ENCODE measurements at places on chromosomes 5 and 9.

DNA sequence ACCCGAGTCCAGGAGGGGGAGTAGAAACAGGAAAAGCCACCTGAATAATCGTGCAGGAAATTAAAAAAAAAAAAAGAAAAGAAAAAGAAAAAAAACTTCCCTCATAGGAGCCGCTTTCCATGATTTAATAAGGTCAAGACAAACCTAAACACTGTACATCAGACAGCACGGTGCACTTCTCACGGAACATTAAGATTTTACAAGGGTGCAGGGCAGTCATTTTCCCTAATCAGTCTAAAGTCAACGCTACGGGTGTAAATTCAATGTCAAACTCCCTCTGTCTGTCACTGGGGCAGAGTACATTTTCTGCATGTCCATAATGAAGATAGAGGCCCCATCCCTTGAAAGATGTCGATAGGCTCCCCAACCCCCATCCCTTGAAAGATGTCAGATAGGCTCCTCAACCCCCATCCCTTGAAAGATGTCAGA, 139.7 kb downstream of the TSSK1B start:
- DNase-seq = no peak

DNA sequence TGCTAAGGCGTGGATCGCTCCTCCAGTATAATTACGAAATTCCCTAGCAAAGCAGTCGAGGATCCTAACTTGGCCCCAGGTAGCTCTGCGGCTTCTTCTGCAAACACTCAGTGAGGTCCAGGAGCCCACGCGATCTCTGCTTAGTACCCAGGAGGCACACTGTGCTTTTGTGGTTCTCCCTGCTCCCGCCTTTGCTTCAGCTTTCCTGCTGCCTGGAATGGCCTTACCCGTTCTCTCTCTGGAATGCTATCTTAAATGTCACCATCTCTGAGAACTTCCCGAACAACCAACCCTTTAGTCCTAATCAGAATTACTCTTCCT, 639 bp downstream of the INVS start:
- DNase-seq = no peak

DNA sequence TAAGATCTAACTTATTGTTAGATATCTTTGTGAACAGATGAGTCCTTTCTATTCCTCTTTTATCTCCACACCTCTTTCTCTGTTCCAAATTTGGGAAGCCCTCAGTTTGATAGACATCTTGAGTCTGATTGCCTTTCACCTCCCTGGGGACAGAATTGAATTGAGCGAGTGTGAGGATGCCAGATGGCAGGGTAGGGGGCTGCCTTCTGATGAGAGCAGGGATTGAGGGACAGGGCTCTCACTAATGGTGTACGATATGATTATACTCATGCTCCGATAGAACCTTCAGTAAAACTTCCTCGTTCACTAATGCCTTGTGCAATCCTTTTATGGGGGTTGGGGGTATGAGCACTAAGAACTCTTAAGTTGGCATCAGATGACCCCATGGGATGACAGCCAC, 172.1 kb upstream of the DAP start:
- no peak for DNase-seq

DNA sequence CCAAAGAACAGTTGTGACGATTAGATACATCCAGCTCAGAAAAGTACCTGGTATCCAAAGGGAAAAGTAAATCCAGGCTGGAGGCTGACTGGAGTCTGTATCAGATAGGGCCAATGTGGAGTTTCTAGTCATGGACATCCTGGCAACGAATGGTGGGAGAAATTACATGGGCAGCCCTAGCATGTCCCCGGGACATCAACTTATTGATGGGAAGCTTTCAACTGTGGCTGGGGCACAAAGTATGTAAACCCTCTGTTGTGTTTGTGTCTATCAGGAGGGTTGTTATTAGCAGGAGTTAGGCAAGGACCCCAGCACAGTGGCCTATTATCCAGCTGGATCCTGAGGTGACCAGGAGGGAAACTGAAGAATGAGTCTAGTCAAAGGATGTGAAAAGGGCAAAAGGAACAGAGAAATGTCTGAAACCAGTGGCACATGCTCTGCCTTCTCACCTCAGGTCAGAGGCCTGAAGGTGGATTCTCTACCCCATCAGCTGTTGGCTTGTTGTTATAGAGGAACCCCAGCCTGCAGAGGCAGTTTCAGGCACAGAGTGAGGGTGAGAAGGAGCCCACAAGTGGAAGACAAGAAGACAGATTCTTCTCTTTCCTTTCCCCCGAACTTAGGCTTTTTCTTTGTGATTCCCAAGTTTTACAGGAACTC, 19.9 kb downstream of the IFNW1 start:
- no peak for DNase-seq

DNA sequence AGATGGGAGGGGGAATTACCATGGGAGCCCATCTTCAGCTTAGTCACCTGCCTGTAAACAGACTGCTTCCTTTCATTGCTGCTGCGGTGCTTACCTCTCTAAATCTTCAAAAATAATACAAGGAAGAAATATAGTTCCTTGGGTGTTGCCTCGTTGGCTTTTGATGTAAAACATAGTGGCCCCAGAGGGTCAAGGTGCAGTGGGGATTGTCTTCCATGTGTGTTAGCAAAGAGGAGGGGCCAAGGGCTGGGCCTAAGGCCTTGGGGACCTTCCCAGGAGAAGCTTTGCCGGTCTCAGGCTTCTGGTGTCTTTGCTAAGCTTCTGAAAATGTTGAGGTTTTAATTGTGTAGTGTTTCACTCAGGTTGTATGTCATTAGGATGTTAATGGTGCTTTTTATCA, 90.0 kb downstream of the PDE8B start:
- DNase-seq = no peak

GRCh38 chr5:39176759-39177630, 42.4 kb downstream of the FYB1 start:
- peak; percentile 92 for DNase-seq

- no peak for DNase-seq
Measured at GRCh38 chr5:6487081-6487480, 38.4 kb downstream of the UBE2QL1 start.

- no peak for DNase-seq
Measured at GRCh38 chr5:3010301-3010952, 258.9 kb upstream of the IRX2 start.

DNA sequence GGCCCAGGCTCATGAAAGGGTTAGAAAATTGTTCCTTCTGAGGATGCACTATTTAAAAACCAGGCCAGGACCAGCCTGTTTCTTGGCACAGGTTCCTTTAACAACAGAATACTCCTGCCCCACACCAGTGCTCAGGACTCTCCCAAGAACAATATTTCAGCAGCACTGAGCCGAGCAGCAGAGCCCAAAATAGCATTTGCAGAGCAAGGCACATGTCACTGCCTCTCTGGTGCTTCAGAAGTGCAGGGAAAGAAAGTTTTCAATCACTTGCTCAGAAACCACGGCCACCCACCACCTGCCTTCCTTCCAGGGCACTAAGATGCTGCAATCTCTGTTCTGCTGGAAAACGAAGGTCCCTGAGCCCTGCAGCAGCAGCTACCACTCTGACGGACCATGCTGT, 77.6 kb downstream of the SIL1 start:
- DNase-seq = no peak

- no peak for DNase-seq
Measured at GRCh38 chr9:86460216-86461002, 106.2 kb upstream of the TUT7 start.

GRCh38 chr9:130630506-130631330, 33.7 kb upstream of the PRDM12 start:
- DNase-seq = no peak

DNA sequence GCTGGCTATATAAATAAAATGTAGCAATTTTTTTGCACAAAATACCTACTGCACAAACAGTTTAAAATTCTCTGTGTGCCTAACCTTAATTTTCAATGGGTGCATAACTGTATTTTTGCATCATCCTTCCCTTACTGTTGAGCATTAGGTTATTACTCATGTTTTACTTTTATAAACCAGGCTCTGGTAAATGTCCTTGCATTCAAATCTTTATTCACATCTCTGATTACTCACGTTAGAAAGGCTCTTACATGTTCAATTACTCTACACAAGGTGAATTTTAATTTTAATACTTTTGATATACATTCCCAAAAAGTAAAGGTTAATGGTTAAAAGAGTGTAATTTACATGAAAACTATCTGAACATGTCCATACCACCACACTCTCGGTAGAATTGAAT, 246.1 kb downstream of the PRELID2 start:
- DNase-seq = no peak

GRCh38 chr5:39178861-39179260, 40.5 kb downstream of the FYB1 start:
- no peak for DNase-seq

- DNase-seq = no peak
Measured at GRCh38 chr5:79330071-79330470, 94.1 kb downstream of the JMY start.

GRCh38 chr5:126433701-126434100, 10.5 kb downstream of the GRAMD2B start:
- DNase-seq = no peak

DNA sequence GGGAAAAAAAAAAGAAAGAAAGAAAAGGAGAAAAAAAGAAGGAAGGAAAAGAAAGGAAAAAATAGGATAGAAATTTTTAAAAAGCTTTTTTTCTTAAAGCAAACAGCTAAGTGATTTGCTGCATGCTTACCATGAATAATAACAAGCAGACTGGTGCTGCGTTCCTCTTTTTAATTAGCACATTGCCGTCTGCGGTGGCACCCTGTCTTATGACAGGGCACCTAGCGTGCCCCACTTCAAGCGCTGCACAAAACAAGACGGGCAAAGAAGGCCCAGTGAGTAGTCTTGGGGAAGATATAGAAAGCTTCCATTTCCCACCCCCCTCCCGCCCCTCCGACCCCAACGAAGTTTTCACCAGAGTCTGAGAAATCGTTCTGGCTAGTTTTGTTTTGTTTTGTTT, 513.9 kb downstream of the ZNF608 start:
- no peak for DNase-seq

DNA sequence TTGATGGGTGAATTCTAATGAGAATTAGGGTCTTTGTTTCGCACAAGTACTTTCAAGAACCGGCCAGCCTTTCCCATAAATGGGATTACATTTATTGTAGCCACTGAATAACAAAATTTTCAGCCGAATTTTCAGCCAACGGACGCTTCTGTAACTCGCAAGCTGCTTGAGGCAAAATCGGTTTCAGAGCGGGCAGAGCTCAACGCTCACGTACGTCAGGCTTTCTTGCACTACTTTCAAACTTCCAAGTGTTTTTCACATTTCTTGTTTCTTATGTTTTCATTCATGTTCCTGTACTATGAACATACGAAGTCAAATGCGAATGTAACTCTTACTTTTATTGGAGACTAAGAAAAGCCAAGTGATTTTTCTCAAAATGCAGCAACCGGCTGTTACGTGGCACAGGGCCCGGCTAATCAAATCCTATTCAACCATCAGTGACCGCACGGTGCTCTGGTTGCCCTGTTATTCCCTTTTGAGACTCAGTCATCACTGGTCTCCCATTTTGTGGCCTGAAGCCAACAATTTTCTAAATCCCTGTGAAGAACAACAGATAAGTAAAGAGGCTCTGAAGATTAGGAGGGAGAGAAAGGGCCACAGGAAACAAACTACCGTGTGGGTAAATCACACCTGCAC, 68.5 kb downstream of the SLC28A3 start:
- no peak for DNase-seq

DNA sequence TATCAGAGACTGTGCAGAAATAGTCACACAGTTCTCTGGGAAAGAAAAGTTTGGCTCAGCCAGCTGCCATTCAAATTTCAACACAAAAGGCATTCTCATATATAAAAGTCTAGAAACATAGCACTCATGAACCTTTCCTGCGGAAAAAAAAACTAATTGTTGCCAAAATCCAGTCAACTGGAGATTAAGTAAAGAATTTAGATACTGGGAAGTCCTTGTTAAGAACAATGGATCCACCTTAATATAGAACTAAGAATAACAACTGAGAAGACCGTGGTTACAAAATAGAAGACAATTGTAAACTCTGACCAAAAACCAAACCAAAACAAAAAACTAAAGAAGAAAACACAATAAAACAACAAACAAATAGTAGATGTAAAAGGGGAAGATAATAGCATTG, 238.8 kb upstream of the PCSK5 start:
- no peak for DNase-seq

- DNase-seq = no peak
Measured at GRCh38 chr5:36904677-36905076, 28.1 kb downstream of the NIPBL start.

DNA sequence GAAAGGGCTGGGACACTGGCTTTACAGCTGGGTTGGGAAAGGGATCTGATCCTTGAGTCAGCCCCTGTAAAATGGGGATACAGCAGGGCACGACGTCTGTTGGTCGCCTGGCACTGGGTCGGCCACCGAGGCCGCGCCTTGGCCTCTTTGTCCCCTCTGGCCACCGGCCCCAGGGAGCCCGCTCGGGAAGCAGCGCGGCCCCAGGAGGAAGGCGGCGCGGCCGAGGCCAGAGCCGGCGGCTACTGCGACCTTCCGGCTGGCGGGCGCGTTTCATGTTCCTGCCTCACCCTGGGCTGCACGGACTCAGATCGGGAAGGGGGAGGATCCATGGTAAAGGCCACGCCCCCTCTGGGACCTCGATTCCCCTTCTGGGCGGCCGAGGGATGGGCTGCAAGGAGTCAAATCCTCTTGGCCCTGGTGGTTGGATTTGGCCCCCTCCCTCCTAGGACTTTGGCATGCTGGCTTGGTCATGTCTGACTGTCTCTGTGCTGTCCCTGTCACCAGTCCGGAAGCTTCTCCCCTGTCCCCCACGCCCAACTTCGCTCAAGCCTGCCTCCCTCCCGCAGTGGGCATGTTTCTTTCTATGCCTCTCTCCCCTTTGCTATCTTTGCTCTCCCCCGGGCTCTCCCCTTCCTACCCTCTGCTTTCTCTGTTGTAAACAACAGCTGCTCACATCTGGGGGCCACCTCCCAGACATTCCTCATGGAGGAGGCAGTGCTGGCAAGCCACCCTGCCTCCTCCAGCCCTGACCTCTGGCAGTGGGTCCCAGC, 25.8 kb downstream of the FPGS start:
- DNase-seq = no peak

GRCh38 chr5:157306081-157306480, 40.2 kb downstream of the CYFIP2 start:
- no peak for DNase-seq

DNA sequence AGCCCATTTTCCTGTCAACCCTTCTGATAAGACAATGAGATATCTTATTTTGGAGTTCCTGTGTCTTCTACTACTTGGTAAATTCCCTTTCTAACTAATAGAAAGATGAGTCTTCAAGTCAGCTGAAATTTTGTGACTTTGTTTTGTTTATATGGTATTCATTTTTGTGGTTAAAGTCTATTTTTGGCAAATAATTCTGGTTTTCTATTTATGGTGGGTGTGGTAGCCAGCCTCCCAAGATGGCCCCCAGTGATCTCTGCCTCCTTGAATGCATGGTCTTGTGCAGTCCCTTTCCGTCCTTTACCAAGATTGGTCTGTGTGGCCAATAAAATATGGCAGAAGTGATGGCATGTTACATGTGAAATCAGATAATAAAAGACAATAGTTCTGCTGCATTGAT, 91.5 kb downstream of the NR3C1 start:
- DNase-seq = no peak
